Right ventricle myocardium superior (tissue), 1 donor: ENCODE measurements at places on chromosomes 3 and 15. TPM values are rescaled to one million over a fixed set of nuclear protein-coding genes. Genes with fewer than 3 reads are reported as not detected.

C3orf80 gene
- total RNA-seq = not detected

DNA sequence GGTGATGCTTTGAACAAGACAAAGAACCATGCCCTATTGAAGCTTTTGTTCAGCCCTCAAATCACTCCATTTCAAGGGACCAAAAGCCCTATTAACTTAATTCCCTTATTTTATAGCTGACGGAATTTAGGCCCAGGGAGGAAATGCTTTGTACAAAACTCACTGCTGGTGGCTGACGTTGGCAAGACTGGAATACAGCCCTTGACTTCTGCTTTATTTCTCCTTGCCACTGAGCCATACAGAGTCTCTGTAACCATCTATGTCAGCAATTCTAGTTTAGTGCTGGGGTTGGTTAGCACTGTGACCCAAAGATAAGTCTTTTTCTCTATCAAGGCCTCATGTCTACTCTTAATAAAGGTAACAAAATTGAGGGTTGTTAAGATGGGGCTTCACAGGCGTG is 316.1 kb upstream of the TPRG1 start:
- DNase-seq = no peak

DNA sequence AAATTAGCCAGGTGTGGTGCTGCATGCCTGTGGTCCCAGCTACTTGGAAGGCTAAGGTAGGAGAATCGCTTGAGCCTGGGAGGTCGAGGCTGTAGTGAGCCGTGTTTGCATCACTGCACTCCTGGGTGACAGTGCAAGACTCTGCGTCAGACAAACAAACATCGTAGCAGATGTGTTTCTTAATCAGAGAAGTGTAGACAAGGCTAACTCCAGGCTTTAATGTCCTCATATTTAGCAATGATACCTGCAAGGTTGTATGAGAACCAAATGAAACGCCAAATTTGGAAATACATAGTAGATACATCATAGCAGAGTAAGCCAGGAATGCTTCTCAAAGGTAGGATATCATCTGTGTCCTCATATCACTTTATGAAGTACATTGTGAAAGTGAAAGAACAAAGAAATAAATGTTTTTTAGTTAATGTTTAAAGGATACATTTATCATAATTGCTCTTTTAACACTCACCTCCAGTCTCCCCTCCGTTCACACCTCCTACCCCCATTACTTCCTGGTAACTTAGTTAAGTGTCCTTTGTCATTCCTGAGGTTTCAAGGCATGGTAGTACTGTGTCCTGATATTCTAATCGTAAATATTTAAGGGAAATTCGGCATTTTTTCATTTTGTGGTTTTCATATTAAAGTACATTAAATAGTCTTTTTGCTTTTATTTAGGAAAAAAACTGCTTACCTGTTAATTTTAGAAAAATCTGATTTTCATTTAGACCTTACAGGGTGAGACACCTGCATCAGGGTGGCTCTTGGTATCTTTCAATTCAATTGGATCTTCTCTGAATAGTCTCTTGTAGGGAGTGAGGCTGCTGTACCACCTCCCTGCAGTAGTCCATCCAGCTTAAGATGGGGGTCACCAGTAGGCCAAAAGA is 96.1 kb downstream of the OPA1 start:
- no peak for DNase-seq

DNA sequence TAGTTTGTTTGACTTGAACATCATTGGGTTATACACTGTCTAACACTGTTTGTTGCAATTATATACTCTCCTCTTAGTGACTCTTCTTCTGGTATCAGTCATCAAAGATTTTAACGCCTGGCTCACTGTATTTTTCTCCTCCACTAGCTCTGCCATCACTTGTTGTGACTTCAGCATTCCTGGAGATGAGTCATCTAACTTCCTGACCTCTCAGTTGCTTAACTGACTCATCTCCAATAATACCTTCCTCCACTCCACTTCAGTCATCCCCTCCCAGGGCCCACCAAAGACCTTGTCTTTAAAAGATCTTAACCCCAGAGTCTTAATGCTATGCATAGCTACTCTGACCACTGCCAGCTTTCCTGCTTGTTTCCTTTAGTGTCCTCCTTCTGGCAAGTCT is 28.6 kb upstream of the CLSTN2 start:
- no peak for DNase-seq

ASB14 gene
- total RNA-seq = 13.4 TPM

- DNase-seq = peak; percentile 91
These were observed 7.9 kb downstream of the KIF7 start for GRCh38 chr15:89647191-89647851.

C2CD4A gene
- total RNA-seq = not detected

STRIT1 gene
- total RNA-seq = not detected
